ENCODE measurements at places on chromosomes 16 and 17. TPM values are rescaled to one million over a fixed set of nuclear protein-coding genes. Genes with fewer than 3 reads are reported as not detected.

DNA sequence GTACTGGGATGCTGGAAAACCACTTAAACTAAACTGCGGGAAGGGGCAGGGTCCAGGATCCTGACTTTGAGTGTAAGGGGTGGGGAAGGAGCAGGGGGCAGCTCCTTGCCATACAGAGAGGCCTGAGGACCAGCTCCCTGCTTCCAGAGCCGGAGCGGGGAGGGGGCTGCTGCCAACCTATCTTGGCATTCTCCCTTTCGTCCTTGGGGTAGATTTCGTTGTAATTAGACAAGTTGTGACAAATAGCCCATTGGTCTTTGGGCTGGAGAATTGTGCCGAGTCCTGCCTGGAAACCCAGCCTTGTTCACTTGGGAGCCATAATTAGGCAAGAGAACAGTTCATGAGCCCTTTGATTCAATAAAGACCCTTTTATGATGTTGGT lies 175.5 kb downstream of the RAB11FIP4 start:
- no peak for DNase-seq

- DNase-seq = peak; percentile 69
These were observed 4.7 kb downstream of the COQ7 start for GRCh38 chr16:19071811-19072777.

GRCh38 chr17:49454050-49454449 lies 39.4 kb upstream of the PHB1 start:
- DNase-seq = peak; percentile 26

GRCh38 chr16:77276661-77277060 lies 77.5 kb downstream of the SYCE1L start:
- DNase-seq = no peak

GRCh38 chr17:52979921-52980320 lies 821.4 kb upstream of the CA10 start:
- DNase-seq = no peak

GRCh38 chr17:10744501-10745000 lies 14.7 kb upstream of the TMEM220 start:
- DNase-seq = no peak

GRCh38 chr16:70750893-70751467 lies 50.0 kb downstream of the VAC14 start:
- DNase-seq = no peak

- DNase-seq = no peak
These were observed 1.7 kb upstream of the MAP2K3 start for GRCh38 chr17:21282850-21283249.

DNA sequence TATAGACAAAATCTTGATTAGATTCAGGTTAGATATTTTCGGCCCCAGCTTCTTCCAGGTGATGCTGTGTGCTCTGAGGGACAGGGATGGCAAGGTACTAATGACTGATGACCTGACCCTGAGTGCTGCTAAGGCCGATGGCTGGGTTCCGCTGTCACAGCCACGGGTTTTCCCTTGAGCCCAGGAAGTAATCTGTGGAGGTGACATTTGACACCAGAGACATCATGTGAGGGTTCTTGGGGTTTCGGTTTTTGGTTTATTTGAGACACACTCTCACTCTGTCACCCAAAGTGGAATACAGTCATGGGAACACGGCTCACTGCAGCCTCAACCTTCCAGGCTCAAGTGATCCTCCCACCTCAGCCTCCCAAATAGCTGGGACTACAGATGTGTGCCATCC lies 9.8 kb downstream of the OTOP3 start:
- no peak for DNase-seq

DNA sequence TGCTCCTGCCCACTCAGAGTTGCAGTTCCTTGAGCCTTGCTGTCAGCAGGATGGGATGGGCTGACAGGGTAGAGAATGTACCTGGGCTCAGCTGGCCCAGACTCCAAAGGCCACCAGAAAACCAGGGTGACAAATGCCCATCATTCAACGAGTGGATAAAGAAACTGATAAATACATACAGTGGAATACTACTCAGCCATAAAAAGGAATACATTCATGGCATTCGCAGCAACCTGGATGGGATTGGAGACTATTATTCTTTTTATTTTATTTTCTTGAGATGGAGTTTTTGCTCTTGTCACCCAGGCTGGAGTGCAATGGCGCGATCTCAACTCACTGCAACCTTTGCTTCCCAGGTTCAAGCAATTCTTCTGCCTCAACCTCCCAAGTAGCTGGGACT lies 19.9 kb downstream of the SGSM2 start:
- DNase-seq = no peak

DNA sequence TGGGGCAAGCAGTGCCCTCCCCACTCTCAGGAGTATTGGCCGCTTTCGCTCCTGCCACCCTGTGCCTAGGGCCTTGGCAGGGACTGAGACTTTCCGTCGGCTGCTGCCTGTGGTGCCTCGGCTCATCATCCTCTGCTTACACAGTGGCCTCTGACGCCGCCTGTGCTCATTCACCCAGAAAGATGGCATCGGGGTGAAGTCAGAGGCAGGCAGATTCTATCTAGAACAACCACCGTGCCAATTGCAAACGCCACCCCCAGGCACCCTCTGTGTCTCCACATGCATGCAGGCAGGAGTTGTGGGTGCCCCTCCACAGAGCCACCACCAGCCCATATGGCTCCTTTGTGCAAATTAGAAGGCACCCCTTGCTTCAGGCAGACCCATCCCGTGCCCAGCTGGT lies 154.2 kb upstream of the GSE1 start:
- no peak for DNase-seq

DNA sequence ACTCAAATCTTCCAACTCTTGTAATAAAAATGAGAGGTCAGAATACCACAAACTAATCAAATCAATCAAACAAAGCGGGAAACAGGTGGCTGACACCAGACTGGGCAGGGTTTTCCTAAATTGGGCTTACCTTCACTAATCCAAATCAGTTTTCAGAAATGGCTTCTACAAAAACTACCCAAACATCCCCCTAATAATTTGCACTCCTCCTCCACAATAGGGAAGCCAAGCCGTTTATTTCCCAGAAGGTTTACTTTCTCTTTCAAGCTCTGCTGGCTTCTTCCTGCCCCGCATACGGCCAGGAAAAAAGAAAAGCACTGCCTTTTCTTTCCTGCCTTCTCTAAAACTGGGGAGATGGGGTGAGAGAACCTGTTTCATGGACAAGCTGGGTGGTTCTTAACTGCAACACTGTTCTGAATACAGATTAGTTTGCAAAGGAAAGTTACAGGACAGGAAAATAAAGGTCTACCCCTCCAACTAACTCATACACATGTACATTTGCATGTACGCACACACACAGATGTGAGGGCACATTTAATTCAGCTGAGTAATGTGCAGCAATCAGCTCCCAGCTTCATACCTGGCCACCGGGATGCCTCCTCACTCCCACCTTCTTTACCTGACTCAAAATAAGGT lies 9.2 kb downstream of the STAT3 start:
- DNase-seq = no peak

DNA sequence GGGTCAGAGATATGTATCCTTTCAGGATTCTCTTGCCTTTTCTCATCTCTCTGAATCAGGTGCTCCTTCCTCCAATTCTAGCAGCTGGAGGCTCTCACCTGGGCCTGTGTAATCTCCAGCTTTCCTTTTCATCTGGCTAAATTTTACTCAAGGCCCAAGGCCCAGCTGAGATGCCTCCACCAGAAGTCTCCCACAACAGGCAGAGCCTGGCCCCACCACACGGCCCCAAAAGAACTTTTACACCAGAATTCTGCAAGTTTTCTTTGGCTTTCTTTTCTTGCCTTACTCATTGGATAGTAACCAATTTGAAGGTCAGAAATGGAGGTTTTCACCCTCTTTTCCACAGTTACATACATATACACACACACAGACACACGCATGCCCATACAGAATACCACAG lies 14.6 kb downstream of the RND2 start:
- DNase-seq = no peak

DNA sequence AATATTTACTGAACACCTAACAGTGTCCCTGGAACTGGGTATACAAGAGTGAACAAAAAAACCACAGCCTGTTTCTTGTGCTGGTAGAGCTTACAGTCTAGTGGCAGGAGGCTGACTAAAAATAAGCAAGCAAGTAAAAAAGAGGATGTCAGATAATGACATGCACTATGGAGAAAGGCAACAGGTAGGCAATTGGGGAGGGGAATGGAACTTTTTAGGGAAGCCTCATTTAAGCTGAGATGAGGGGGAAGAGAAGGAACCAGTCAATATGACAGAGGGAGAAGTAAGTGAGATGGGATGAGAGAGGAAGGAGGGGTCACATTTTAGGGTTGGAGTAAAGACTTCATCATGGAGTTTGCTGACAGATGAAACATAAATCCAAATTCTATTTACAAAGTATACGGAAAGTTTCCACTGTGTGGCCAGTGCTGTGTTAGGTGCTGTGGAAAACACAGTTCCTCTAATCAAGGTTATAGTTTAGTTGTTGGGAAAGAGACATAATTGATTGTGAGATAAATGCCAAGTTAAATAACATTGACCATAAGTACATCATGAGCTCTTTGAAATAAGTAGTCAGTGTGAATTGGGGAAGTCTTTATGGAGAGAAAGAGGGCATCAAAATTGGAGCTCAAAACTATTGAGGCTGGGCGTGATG lies 251.4 kb downstream of the FTO start:
- no peak for DNase-seq

GRCh38 chr17:17713839-17714238 lies 32.6 kb downstream of the RAI1 start:
- DNase-seq = no peak

- DNase-seq = peak; percentile 51
These were observed 701 bp upstream of the MRC2 start for GRCh38 chr17:62626719-62627218.

DNA sequence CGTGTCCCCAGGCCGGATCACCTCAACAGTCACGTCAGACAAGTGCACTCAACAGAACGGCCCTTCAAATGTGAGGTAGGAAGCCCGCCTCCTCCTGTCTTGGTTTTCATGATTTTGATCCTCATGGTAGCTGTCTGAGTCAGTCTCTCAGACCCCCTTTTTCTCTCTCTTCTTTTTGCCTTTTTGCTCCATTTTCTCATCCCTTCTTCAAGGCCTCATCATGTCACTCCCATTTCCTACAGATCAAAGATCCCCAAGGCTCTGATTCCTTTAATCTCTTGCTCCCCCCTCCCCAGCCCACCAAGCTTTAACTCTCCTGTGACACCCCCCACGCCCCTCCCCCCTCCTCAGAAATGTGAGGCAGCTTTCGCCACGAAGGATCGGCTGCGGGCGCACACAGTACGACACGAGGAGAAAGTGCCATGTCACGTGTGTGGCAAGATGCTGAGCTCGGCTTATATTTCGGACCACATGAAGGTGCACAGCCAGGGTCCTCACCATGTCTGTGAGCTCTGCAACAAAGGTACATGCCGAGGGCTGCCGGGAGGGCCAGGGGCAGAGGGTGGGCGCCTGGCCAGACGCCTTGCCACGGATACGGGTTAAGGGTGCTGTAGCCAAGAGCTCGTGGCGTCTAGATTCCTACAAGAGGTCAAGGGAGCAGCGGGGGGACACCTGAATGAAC lies 2.0 kb downstream of the MAZ start:
- DNase-seq = no peak

DNA sequence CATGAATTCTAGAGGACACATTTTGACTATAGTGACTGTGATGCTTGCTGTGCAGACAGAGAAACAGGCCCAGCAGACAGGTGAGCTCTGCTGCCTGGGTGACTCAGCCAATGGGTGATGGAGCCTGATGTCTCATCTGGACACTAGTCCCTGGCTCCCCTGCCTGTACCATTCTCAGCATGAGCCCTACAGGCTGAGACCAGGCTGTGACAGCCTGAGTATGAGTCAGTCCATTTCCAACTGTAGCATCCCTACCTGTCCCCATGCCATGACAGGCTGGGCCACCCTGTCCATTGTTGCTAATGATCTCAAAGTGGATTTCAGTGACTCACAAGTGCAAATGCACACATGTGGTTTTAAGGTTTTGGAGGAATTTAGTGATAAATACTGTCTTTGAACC lies 102.5 kb upstream of the EEF2KMT start:
- DNase-seq = no peak

DNA sequence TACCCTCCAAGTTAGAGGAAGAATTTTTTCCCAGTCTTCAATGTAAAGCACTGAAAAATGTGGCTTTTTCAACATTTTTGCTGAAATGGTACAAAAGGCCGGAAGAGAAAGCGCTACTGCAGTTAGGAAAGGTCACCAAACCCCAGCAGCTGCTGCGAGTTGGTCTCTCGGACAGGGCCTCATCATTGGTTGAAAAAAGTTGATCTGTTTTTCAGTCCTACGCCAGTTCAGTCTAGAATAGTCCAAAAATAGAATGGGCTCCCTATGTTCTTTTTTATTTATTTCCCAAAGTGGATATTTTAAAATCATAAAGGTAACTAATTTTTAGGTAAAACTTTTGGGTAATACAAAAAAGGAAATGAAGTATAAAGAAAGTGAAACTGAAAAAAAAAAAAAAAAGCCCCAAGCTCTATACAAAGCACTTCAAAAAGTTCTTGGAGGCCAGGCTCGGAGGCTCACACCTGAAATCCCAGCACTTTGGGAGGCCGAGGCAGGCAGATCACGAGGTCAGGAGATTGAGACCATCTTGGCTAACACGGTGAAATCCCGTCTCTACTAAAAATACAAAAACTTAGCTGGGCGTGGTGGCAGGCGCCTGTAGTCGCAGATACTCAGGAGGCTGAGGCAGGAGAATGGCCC lies 17.4 kb downstream of the ADAP2 start:
- DNase-seq = no peak

GRCh38 chr17:1638624-1639300 lies 6.8 kb downstream of the SCARF1 start:
- DNase-seq = no peak

GRCh38 chr16:85621698-85622428 lies 8.7 kb downstream of the GSE1 start:
- peak; percentile 66 for DNase-seq

DNA sequence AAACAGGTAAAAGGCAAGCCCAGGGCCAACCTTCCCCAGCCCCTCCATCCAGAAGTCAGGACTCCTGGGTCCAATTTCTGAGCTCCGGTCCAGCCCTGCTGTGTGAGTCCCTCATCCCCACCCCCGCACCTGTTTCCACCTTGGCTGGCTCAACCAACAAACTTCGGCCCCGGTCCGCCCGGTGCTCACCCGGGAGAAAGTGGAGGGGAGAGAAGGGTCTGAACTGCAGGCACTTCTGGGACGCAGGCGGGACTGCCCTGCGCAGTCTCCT lies 541 bp downstream of the RHBDF2 start:
- no peak for DNase-seq

DNA sequence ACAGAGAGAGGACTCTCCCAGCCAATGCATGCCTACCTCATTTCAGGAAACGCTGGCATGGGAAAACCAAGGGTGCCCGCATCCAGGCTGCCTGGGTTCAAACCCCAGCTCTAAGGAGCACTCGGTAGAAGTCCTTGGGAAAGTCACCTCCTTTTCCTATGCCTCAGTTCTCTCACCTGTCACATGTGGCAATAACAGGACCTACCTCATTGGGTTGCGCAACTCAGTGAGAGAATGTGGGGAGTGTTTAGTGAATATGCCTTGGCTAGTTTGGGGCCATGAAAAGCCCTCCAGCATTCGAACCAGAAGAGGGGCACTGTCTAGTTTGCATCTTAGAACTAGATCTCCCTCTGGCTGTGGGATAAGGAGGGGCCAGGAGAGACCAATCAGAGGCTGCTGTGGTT lies 9.0 kb upstream of the NXPH3 start:
- DNase-seq = no peak

Gene SLC16A5
- 1.2 TPM for total RNA-seq

Gene ZP2
- not detected for total RNA-seq

Gene KRT13
- total RNA-seq = 1.4 TPM

Gene RUNDC3A
- 1.4 TPM for total RNA-seq

Gene CD300LG
- total RNA-seq = not detected

Gene ZNF319
- 2.2 TPM for total RNA-seq

Gene TMEM92
- 6.9 TPM for total RNA-seq

Gene TRPV3
- 3.6 TPM for total RNA-seq

Gene TAT
- total RNA-seq = not detected

Gene OMG
- total RNA-seq = not detected

Gene PYDC1
- total RNA-seq = not detected

Gene KRT31
- total RNA-seq = not detected

Gene HSPB9
- not detected for total RNA-seq

Gene GAN
- total RNA-seq = 5.8 TPM

All from PC-3 (cell line).